ENCODE measurements at places on chromosomes 5 and 9.

DNA sequence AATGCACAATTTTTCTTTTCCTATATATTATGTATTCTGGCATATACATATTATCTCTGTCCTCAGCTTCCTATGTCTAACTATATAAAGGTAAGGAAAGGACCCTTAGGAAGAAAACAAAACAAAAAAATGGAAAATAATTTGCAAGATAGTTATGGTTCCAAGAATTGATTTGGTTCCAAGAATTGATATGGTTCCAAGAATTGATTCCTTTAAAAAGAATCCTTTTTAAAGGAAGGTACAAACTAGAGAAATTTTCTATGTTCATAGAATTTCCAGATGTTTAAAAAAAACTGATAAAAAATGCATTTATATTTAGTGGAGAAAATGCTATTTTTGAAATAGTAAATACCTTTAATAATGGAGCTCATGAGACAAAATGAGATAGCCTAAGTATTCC is 12.1 kb downstream of the LYRM7 start:
- DNase-seq = no peak

DNA sequence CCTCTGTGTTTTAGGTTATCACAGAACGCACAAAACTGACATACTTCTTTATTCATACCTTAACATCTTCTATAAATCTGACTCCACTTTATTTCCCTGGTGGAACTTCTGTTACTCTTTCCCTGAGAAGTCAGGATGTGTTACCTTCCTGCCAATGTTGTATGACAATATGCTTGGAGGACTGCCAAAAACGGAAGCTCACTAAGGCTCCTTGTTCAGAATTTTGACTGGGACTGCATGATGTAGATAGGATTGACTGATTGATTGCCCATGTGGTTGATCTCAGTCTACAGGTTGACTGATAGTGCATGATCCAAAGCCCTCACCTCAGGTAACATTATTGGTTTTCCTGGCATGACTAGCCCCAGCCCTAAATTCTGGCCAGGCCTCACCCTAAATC is 319.4 kb downstream of the TLR4 start:
- DNase-seq = no peak

GRCh38 chr5:127519527-127519926 is 2.1 kb downstream of the PRRC1 start:
- DNase-seq = no peak

DNA sequence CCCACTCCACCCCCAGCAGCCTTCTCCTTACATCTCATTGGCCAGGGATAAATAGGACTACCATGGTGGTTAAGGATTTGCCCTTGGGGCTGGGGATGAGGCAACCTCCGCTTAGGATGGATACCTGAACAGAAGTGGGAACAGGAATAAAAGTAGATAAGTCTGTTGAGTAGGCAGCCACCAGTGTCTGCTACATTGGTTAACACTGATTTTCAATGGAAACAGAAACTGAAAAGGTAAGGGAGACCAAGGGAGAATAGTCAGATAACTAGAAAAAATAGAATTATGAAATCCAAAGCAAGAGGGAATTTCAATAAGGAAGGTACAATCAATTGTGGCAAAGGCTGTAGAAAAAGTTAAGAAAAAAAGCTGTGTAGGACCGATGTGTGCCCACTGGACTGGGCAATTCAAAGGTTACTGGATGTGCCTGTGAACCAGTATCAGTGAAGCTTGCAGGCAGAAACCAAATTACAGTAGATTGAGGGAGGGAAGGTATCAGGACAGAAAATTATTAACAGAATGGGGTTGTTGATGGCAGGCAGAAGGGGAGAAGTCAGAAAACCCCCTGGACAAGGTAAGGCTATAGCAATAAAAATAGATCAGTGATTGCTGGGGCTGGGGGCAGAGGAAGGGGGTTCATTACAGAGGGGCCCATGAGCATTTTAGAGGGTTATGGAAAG is 48.7 kb downstream of the DNAJC21 start:
- no peak for DNase-seq

GRCh38 chr5:6439588-6440550 is 8.8 kb upstream of the UBE2QL1 start:
- DNase-seq = no peak

GRCh38 chr5:7822449-7822848 is 28.5 kb downstream of the CFAP90 start:
- DNase-seq = no peak

DNA sequence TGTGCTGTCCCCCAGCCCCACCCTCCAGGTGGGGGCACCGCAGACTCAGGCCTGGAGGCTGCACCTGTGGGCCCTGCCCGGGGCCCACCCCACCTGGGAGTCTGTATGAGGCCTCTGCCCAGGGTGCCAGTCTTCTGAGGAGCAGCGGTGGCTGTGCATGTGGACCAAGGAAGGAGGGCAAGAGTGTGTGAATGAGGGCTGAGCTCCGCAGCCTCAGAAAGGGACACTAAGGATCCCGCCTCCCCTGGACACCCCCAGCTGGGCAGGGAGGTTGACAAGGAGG is 19.1 kb downstream of the FGD3 start:
- no peak for DNase-seq

- DNase-seq = peak; percentile 44
Observed at GRCh38 chr9:137085920-137086530, 760 bp upstream of the MAN1B1 start.

- no peak for DNase-seq
Observed at GRCh38 chr5:33755231-33755630, 136.6 kb downstream of the ADAMTS12 start.

DNA sequence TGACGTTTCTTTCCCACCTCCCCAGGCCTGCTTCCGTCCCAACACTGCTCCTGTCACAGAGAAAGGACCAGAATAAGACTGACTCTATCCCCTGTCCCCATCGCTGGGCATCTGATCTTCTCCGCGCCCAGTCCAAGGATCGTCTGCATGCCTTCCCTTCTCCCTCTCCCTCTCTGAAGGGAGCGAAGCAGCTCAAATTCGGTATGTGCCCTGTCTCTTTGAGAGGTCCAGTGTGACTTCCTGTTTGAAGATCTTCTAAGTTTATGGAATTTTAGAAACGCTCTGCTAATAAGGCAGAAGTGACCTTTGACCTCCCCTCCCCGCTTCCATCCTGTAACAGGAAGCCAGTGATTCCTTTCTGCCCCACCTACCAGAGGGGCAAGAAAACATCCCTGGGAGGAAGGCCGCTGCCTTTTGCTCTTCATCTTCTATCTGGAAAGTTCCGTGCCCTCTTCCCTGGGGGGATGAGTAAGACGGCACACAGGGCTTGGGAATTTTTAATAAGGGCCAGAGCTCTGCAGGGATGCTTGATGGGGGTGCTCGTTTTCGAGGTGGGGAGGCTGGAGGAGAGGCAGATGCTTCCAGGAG is 40.7 kb upstream of the RNU6ATAC start:
- DNase-seq = no peak

DNA sequence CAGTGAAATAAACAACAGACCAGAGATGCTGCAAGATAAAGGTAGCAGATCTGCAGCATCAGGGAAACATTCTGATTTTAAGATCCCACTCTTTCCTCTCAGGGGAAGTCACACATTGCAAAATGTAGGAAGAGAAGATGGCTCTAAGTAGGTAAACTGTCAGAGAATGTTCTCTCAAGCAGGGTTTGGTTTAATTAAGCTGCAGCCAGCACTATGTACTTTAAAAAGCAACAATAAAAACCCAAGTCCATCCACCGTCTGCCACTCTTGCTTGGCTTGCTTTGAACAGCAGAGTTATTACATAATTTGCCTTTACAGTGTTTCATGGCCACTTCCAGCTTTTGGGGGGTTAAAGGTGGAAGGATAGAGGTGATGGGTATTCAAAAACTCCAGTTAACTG is 343.2 kb upstream of the DAP start:
- no peak for DNase-seq

DNA sequence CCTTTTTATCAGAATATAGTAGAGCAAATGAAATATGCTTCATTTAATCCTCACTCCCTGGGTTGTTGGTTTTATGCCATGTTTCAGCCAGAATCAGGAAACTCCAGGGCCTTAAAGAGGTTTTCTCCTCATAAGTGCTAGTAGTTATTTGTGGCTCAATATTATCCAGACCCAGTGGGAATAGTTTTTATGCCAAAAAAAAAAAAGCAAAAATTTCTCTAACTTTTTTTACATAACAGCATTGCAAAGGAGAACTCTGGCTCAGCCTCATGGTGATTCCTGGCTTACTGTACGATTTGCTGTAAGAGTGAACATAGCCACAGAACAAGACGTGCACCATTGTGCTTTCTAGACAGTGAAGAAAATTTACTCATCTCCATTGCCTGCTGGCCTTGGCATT is 232.5 kb downstream of the PJA2 start:
- DNase-seq = no peak

GRCh38 chr5:115774684-115775083 is 41.8 kb downstream of the CDO1 start:
- no peak for DNase-seq

- no peak for DNase-seq
Observed at GRCh38 chr9:34382054-34382453, 5.4 kb upstream of the MYORG start.
